ENCODE measurements at places on chromosomes 3 and 15.

GRCh38 chr3:8668216-8668615, 23.6 kb upstream of the SSUH2 start:
- no peak for DNase-seq

DNA sequence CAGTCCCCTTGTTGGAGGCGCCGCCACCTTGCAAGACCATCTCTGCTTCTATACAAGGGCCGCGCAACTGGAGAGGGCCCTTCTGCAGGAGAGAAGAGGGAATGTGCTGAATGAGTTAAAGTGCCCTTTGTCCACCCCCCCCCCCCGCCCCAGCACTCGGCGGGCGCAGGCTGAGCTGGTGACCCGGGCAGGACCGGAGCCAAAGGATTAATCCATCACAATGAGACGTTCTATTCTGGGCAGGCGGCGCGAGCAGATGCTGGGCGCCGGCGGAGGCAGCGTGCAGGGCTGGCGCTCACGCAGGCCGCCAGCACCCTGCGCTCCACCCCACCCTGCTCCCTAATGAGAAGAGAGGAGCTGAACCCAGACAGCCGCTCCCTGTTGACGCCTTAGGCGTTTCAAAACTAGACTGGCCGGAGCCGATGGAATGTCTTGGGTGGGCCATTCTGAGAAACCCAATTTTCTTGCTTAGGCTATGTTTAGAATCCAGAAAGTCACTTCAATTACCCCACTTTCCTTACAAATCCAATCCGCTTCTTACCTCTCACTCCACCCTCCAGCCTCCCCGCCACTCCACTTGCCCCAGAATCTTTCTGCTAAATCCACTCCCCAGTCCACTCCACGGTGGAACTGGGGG, 32.9 kb downstream of the GJD2 start:
- no peak for DNase-seq

GRCh38 chr3:197428952-197429351, 126.8 kb downstream of the BDH1 start:
- no peak for DNase-seq

DNA sequence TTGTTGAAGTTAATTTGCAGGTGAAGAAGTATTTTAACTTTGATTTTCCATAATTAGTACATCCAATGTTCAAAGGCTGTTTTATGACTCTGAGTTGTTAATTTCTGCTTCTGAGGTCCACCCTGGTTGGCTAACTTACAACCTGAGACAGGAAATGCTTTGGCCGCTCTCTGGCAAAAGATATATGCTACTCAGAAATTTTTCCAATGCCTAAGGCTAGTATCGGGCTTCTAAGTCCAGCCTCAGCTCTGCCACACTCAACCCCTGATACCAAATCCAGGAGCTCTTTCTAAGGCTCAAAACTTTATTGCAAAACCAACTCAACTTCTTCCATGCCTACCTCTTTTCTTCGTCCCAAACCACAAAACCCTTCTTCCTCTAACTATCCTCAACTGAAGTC, 192.9 kb downstream of the NEK10 start:
- no peak for DNase-seq

GRCh38 chr3:72414481-72415016, 433.7 kb downstream of the SHQ1 start:
- DNase-seq: no peak

GRCh38 chr3:6807967-6808588, 52.8 kb upstream of the GRM7 start:
- DNase-seq: no peak

DNA sequence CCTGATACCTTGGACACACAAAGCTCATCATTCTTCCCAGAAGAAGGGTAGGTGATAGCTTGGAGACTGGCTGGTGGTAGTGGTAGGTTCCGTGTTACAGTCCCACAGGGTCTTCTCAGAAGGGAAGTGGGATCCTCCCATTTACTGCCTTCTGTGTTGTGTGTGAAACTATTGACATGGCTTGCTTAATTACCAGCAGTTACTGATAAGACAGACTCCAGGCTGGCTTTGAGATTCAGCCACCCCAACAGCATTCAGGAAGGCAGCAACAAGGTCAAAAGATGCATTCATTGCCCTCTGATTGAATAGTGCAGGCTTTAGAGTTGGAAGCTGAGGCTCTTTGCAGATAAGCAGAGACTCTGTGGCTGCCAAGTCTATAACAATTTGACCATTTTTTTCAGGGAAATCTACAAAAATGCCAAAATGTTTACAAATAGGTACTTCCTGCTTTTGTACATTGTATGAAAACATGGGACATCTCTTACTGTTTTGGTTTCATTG, 7.7 kb downstream of the ARNT2 start:
- no peak for DNase-seq

GRCh38 chr3:39408493-39409372, 2.2 kb downstream of the RPSA start:
- no peak for DNase-seq

DNA sequence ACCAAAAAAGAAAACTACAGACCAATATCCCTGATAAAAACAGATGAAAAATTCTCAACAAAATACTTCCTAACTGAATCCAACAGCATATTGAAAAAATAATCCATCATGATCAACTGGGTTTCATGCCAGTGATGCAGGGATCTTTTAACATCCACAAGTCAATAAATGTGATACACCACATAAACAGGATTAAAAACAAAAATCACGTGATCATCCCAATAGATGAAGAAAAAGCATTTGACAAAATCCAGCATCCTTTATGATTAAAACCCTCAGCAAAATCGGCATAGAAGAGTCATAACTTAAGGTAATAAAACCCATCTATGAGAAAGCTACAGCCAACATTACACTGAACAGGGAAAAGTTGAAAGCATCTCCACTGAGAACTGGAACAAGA, 107.5 kb downstream of the DCLK3 start:
- no peak for DNase-seq

GRCh38 chr3:154552338-154552737, 122.3 kb upstream of the GPR149 start:
- DNase-seq: no peak

DNA sequence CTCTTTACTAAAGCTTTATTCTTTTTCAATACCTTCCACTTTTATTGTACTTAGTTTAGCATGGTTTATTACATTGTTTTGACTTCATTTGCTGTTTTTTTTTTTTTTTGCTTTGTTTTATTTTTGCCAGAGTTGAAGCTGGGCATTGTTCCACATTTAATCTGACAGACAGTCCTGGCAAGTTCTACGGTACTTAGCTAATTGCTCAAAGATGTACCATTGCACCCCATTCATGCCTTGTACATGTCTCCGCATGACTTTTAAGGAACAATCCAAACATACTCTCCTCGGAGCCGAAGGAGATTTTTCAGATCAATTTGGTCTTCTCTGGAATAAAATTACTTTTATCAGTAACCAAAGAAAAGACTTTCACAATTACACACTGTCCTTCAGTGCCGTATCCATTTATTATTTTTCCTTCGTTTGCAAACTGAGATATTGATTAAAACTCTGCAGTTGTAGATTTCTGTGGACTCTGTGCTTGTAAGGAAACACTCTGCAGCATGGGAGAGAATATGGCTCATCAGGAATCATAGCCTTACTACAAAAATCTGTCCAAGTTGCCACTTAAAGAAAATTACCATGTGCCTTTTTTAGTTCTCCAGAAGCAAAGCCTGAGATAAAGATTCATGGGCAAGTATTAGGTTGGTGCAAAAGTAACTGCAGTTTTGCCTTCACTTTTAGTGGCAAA, 952.0 kb downstream of the AGBL1 start:
- no peak for DNase-seq

DNA sequence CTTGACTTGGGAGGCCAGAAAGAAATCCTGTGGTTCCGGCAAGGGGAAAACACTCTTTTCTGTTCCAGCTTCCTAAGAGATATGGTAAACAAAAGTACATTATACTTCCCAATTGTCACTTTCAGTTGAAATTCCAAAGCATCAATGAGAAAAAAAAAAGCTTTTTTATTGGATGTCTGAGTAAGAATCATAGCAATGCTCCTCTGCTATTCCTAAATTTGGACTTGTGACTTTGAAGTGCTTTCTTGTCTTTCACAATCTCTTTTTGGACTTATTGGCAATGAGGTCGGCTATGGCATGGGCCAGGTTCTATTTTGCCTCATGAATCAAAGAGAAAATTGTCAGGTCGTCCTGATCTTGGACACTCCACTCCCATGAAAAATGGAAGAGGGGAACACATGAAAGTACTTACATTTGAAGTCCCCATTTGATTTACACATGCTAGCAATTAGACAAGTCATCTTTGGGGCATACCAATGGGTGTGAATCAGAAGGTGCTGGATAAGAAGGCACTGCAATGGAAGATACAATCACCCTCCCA, 170.5 kb downstream of the GREM1 start:
- no peak for DNase-seq

DNA sequence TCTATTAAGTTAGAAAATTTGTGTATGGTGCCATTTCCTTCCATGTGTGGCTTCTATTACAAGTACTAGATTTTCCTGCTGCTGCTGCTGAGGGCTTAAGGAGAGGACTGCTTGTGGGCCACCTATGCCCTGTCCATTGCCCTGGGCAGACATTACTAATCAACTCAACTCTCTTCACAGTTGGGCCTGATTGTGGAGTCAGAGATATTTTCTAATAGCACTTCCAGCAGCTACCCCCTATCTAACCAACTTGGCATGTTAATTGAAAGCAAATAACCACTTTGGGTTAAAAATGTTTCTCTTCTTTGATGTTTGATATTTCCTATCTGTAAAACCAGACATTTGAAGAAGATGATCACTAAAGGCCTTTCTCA, 242.0 kb downstream of the EDEM1 start:
- no peak for DNase-seq

- DNase-seq: no peak
Measured at GRCh38 chr15:97030251-97030650, 699.8 kb downstream of the NR2F2 start.

- no peak for DNase-seq
Measured at GRCh38 chr3:49940667-49941249, 808 bp downstream of the RBM6 start.

DNA sequence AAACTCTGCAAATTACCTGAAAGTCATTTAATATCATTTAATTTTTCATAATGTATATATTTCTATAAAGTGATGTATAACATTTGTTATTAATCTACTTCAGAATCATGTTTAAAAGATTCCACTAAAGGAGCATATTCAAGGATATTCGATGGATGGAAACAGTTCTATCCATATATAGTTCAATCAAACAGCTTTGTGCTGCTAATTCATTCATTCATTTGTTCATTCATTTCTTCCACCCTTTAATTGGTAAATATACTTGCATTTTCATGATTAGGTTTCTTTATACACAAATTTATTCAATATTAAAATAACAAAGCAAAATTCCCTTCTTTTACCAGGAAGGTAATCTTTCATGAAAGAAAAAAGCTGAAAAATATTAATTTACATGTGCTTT, 64.7 kb downstream of the RNF13 start:
- no peak for DNase-seq

GRCh38 chr15:41999290-42000285, 21.3 kb downstream of the PLA2G4E start:
- DNase-seq: no peak

GRCh38 chr3:108826309-108827187, 4.0 kb downstream of the TRAT1 start:
- DNase-seq: no peak

DNA sequence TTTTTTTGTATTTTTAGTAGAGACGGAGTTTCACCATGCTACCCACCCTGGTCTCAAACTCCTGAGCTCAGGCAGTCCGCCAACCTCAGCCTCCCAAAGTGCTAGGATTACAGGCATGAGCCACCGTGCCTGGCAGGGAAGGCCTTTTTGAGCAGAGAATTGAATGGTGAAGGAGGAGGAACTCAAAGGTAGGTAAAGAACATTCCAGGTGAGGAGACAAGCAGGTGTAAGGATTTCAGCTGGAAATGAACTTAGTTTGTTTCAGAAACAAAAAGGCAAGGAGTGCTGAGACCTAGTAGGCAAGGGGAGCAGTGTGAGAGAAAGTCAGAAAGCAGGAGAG, 2.5 kb downstream of the TICRR start:
- no peak for DNase-seq

- no peak for DNase-seq
Measured at GRCh38 chr3:45100981-45101407, 45.2 kb downstream of the CDCP1 start.

- no peak for DNase-seq
Measured at GRCh38 chr3:138127636-138128365, 4.4 kb downstream of the A4GNT start.

- no peak for DNase-seq
Measured at GRCh38 chr15:33142708-33143107, 51.8 kb downstream of the FMN1 start.

DNA sequence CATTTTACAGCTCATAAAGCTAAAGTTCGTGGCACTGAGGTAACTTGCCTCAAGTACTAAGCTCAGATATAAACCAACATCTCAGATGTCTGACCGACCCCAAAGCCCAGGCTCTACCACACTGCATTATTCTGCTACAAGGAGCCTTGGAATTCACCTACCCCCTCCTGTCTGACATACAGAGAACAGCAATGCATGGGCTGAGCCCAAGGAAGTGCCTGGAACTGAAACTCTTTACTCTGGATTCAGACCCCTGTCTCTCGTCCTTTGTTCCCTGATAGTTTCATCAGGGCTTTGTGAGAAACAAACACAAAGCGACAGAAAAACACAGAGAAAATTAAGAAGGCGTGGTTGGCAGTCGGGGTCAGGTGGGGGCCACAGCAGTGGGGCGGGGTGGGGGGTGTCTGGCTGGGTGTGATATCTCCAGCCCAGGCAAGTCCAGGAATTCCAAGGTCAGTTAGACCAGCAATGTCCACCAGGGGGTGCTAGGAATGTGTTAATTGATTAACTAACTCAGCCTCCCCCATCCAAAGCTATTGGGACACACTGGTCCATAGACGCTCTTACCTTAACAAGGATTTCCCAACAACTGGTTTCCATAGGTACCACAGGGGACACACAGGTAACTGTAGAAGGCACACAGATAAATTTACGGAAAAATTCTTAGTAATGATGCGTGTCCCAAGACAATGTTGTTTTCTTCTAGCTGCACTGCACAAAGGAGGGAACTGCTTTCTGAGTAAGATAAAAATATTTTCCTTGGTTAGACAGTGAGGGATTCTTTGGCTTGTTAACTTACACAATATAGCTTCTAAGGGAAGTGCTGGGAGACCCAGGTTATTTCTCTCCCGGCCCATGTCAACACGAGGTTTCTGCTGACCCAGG, 18.8 kb upstream of the SSUH2 start:
- DNase-seq: peak; percentile 27

DNA sequence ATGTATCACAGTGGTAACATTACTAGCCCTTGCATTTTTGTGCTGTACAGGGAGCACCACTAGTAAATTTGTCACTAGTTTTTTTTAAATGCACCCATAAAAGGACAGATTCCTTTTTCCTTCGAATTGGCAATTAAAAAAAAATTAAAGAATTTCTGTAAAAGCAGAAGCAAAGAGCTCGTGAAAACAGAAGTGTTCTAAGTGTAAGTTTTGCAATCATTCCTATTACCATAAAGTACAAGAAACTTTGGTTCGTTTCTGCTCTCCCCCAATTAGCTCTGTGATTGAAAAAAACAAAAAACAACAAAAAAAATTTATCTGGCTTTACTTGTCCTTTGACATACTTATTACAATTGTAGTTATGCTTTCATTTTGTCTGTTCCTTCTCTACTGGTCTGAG, 5.3 kb downstream of the SERP1 start:
- no peak for DNase-seq

GRCh38 chr3:94183551-94183950, 120.7 kb downstream of the NSUN3 start:
- no peak for DNase-seq

Measured in stimulated activated CD4-positive, alpha-beta T cell treated with anti-CD3 and anti-CD28 coated beads, Interleukin-12 subunit alpha, Interleukin-12 subunit beta, amount 100 ng/mL, for 4 hours (primary cell).